Activated T-cell treated with anti-CD3 and anti-CD28 coated beads, Interleukin-2, amount 50 U/mL, for 72 hours (primary cell): ENCODE measurements at places on chromosomes 11 and 22.

- H3K4me3 ChIP-seq = no peak overlapping the region
- no peak overlapping the region for H3K27ac ChIP-seq
- no peaks in the 10 kb centered on the region for H3K4me1 ChIP-seq
- DNase-seq = no peak
- H3K36me3 ChIP-seq = no peaks in the 10 kb centered on the region
Measured at GRCh38 chr11:40281052-40281580, 1178.3 kb downstream of the LRRC4C start.

- DNase-seq = no peak
- H3K4me3 ChIP-seq = no peak overlapping the region
- H3K4me1 ChIP-seq = peaks cover 12% of the 10 kb centered on the region
- peaks cover 10% of the 10 kb centered on the region for H3K27me3 ChIP-seq
- no peaks in the 10 kb centered on the region for H3K36me3 ChIP-seq
- no peak overlapping the region for H3K27ac ChIP-seq
Measured at GRCh38 chr22:34842630-34843029, 223.3 kb upstream of the ISX start.

GRCh38 chr11:69708736-69709401 lies 5.0 kb upstream of the FGF19 start:
- no peak overlapping the region for H3K4me3 ChIP-seq
- H3K27me3 ChIP-seq = peaks cover 27% of the 10 kb centered on the region
- DNase-seq = no peak
- H3K36me3 ChIP-seq = no peaks in the 10 kb centered on the region
- peaks cover 23% of the 10 kb centered on the region for H3K4me1 ChIP-seq

DNA sequence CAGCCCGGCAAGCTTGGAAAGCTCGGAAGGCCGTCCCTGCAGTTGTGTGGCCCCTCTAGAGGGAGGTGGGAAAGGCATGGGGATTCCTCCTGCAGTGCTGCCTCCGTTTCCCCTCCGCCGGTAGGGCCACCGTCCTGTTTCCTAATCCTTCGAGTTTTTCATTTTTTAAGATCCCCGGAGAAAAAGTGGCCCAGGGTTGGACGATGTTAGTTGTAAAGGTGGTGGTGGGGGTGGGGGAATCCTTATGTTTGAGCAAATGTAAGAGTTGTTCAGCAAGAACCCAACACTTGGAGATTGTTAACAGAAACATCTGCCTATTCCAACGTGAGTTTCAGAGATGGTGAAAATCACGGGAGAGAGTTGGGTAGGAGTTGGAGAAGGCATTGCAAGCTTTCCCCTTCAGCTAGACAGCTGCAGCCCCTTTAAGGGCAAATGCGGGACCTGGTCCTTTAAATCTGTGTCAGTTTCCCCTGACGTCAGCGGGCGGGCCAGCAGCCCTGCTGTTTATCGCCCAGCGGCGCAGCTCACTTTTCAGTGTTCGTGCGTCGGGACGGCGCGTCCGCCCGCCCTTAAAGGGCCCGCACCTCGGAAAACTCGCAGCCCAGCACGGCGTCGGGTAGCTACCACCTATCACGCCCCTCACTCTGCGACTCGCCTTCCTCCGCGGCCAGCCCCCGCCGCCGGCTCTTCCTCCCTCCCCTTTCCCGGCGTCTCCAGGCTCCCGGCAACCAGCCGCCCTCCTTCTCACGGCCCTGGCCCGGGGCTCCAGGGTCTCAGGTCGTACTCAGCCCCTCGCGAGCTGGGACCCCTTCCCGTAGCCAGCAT lies at the start of gene SIDT2:
Gene SIDT2, plus strand, starts transcription at position 534 of the 825 bp plus-strand sequence. CDS start 521 bp downstream, outside the sequence.
- H3K27ac ChIP-seq = peak within 1 kb of the TSS; percentile 88
- DNase-seq = peak; percentile 91
- H3K4me1 ChIP-seq = peaks cover 31% of the 10 kb centered on the region
- H3K36me3 ChIP-seq = peaks cover 2% of the 10 kb centered on the region

- peaks cover 1% of the 10 kb centered on the region for H3K4me1 ChIP-seq
- DNase-seq = no peak
Measured at GRCh38 chr22:29707010-29707409, 12.8 kb upstream of the CABP7 start.

DNA sequence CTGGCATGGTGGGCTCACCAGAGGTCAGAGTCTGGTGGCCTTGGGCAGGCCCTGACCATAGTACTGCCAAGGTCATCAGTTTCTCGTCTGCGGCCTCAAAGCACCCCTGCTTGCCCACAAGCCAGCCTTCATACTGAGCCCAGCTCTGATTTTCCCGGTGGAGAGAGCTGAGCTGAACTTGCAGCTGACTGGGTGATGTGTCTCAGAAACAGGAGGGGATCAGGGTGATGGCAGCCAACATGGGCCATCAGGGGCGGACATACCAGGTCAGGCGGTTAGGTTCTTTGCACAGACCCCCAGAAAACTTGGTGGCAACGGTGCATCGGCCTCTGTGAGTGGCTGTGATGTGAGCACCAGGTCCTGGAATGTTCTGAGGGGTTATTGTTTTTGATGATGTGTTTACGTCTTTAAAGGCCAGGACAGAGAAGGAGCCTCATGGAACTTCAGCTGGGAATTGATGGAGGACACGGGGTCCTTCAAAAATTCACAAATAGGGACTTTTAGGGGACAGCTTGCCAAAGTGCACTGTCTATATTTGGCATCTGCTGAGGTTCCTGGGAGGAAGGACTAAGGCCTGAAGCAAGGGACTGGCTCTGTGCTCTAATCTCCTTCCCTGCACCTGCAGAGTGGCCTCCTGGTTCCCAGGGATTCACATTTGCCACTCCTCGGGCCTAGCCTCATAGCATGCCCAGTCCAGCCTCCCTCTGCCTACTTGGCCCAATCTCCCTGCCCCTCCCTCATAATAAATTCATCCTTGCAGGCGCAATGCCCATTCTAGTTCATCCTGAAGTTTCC lies 131.2 kb downstream of the OSBP2 start:
- no peak for DNase-seq
- peaks cover 30% of the 10 kb centered on the region for H3K4me1 ChIP-seq
- no peaks in the 10 kb centered on the region for H3K36me3 ChIP-seq
- H3K27me3 ChIP-seq = peaks cover 33% of the 10 kb centered on the region
- peak overlapping the region; percentile 59 for H3K4me3 ChIP-seq
- H3K27ac ChIP-seq = no peak overlapping the region

DNA sequence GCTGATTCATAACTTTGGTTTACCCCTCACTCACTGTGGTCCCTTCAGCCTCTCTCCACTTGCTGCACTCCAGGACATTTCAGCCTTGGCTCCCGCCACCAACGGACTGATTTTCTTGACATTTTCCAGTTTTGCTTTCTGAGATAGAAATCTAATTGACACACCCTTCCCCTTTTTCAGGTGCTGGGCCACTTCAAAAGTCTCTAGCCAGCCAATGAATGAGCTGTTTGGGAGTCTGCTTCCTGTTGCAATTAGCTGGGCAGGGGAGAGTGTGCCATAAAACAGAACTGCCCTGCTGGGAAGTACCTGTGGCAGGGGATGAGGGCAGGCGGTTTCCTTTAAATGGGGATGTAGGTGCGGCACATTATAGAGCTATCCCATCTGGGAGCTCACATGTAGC lies 21.1 kb upstream of the PLET1 start:
- no peak overlapping the region for H3K27ac ChIP-seq
- H3K4me3 ChIP-seq = no peak overlapping the region
- H3K27me3 ChIP-seq = no peaks in the 10 kb centered on the region
- H3K4me1 ChIP-seq = peaks cover 17% of the 10 kb centered on the region
- DNase-seq = no peak

GRCh38 chr22:44214764-44215163 lies 34.0 kb downstream of the PARVG start:
- no peak overlapping the region for H3K27ac ChIP-seq
- H3K36me3 ChIP-seq = peaks cover 7% of the 10 kb centered on the region
- H3K27me3 ChIP-seq = no peaks in the 10 kb centered on the region
- no peaks in the 10 kb centered on the region for H3K4me1 ChIP-seq
- no peak for DNase-seq
- H3K4me3 ChIP-seq = no peak overlapping the region

GRCh38 chr11:10770626-10771254 lies 19.7 kb downstream of the CTR9 start:
- no peak for DNase-seq
- no peak overlapping the region for H3K27ac ChIP-seq
- H3K27me3 ChIP-seq = no peaks in the 10 kb centered on the region
- no peaks in the 10 kb centered on the region for H3K4me1 ChIP-seq
- H3K4me3 ChIP-seq = no peak overlapping the region
- peaks cover 7% of the 10 kb centered on the region for H3K36me3 ChIP-seq

DNA sequence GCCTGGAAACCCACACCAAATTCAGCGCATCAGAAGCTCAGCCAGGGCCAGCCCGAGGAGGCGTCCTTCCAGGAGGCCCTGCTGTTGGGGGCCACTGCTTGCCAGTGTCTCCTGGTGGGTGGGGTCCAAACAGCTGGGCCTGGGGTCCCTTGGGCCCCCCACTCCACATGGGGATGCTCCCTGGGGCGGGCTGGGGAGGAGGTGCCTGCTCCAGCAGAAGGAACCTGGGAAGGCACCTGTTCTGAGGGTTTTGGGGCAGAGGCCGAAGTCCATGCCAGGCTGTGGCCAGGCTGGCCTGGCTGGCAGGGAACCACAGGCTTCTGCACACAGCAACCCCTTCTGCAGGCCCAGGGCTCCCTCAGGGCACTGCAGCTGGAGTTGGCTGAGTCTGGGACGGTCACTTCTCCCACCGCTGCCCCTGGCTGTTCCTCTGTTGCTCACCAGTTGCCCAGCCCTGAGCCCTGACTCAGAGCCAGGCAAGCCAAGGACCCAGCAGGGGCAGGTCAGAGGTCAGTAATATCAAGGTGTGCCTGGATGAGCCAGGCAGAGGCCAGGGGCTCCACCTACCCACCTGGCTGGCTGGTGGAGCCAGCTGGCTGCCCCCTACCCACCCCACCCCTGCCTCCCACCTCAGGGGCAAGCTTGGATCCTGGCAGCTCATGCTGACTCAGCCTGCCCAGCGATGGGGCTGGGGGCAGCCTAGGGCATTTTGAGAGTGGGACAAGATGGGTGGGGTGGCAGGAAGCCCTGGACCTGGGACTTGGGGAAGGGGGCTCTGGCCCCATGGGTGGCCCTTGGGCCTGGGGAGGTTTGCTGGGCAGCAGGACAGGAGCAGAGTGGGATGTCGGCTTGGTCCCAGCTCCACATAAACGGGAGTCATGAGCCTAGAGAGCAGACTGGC lies 12.0 kb upstream of the PHLDA2 start:
- peaks cover 36% of the 10 kb centered on the region for H3K36me3 ChIP-seq
- DNase-seq = no peak
- H3K27me3 ChIP-seq = no peaks in the 10 kb centered on the region
- peak overlapping the region; percentile 68 for H3K27ac ChIP-seq
- no peak overlapping the region for H3K4me3 ChIP-seq
- H3K4me1 ChIP-seq = peaks cover 28% of the 10 kb centered on the region

- H3K4me1 ChIP-seq = no peaks in the 10 kb centered on the region
- H3K36me3 ChIP-seq = no peaks in the 10 kb centered on the region
- H3K27ac ChIP-seq = no peak overlapping the region
- DNase-seq = no peak
- no peak overlapping the region for H3K4me3 ChIP-seq
Measured at GRCh38 chr11:78727816-78728215, 153.2 kb upstream of the NARS2 start.

GRCh38 chr11:111559800-111560464 lies 19.4 kb downstream of the LAYN start:
- H3K27ac ChIP-seq = no peak overlapping the region
- peaks cover 3% of the 10 kb centered on the region for H3K36me3 ChIP-seq
- DNase-seq = no peak
- no peaks in the 10 kb centered on the region for H3K4me1 ChIP-seq
- H3K27me3 ChIP-seq = no peaks in the 10 kb centered on the region

GRCh38 chr11:28274216-28274615 lies 166.0 kb downstream of the METTL15 start:
- no peak for DNase-seq
- no peak overlapping the region for H3K4me3 ChIP-seq
- no peaks in the 10 kb centered on the region for H3K27me3 ChIP-seq
- H3K4me1 ChIP-seq = no peaks in the 10 kb centered on the region
- no peak overlapping the region for H3K27ac ChIP-seq
- peaks cover 1% of the 10 kb centered on the region for H3K36me3 ChIP-seq

- no peaks in the 10 kb centered on the region for H3K4me1 ChIP-seq
- no peak within 1 kb of the TSS for H3K27ac ChIP-seq
- no peaks in the 10 kb centered on the region for H3K36me3 ChIP-seq
- H3K4me3 ChIP-seq = no peak within 1 kb of the TSS
- no peak for DNase-seq
Measured at GRCh38 chr11:68010090-68011041, at the start of gene ALDH3B1. ALDH3B1 (plus strand) TSS chr11:68010327; CDS start chr11:68015298, 4,971 bp downstream.

DNA sequence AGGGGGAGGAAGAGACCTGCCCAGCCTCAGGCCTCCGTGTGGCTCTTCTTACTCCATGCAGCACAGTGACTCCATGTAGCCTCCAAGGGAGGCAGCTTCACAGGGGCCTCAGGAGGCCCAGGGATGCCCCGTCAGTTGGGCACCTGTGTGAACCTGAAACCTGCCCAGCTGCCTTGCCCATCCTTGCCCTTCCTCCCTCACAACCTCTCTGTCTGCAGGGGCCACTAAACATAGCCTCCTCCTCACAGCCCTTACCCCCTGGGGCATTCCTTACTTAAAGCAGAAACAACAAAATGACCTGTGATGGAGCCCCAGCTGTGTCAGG lies 7.1 kb downstream of the LRRC32 start:
- no peaks in the 10 kb centered on the region for H3K36me3 ChIP-seq
- no peak for DNase-seq
- H3K27ac ChIP-seq = no peak overlapping the region
- H3K27me3 ChIP-seq = peaks cover 8% of the 10 kb centered on the region
- H3K4me3 ChIP-seq = no peak overlapping the region
- peaks cover 37% of the 10 kb centered on the region for H3K4me1 ChIP-seq

GRCh38 chr11:88167853-88168252 lies 7.4 kb downstream of the RAB38 start:
- H3K36me3 ChIP-seq = no peaks in the 10 kb centered on the region
- peaks cover under 1% of the 10 kb centered on the region for H3K4me1 ChIP-seq
- H3K27me3 ChIP-seq = peaks cover 22% of the 10 kb centered on the region
- no peak overlapping the region for H3K27ac ChIP-seq

DNA sequence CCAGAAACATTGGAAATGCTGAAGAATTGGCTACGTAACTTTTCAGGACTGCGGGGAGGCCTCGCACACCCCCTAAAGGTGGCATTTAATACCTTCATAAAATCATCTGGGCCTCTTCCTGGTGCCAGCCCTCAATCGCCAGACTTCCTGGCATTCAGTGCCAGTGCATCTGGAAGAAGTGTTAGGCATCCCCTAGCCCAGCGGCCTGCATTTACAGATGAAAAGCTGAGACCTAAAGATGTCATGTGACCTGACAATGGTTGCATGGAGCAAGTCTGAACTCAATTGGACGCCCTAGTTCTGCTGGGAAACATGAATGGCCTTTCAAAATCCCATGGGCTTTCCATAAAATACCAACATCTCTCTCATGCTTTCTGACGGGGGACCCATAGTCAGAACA lies 81.0 kb upstream of the TMEM45B start:
- no peaks in the 10 kb centered on the region for H3K27me3 ChIP-seq
- H3K36me3 ChIP-seq = no peaks in the 10 kb centered on the region
- H3K27ac ChIP-seq = no peak overlapping the region
- no peaks in the 10 kb centered on the region for H3K4me1 ChIP-seq
- no peak overlapping the region for H3K4me3 ChIP-seq

- no peak within 1 kb of the TSS for H3K27ac ChIP-seq
- no peak within 1 kb of the TSS for H3K4me3 ChIP-seq
- H3K4me1 ChIP-seq = no peaks in the 10 kb centered on the region
- no peak for DNase-seq
- peaks cover 23% of the 10 kb centered on the region for H3K27me3 ChIP-seq
- no peaks in the 10 kb centered on the region for H3K36me3 ChIP-seq
Measured at GRCh38 chr11:60724420-60724819, at the start of gene MS4A18. MS4A18 (plus strand) TSS chr11:60724720.
